ENCODE measurements at places on chromosomes 3 and 15.

GRCh38 chr15:83064859-83065258 is 2.2 kb downstream of the BTBD1 start:
- DNase-seq: no peak

DNA sequence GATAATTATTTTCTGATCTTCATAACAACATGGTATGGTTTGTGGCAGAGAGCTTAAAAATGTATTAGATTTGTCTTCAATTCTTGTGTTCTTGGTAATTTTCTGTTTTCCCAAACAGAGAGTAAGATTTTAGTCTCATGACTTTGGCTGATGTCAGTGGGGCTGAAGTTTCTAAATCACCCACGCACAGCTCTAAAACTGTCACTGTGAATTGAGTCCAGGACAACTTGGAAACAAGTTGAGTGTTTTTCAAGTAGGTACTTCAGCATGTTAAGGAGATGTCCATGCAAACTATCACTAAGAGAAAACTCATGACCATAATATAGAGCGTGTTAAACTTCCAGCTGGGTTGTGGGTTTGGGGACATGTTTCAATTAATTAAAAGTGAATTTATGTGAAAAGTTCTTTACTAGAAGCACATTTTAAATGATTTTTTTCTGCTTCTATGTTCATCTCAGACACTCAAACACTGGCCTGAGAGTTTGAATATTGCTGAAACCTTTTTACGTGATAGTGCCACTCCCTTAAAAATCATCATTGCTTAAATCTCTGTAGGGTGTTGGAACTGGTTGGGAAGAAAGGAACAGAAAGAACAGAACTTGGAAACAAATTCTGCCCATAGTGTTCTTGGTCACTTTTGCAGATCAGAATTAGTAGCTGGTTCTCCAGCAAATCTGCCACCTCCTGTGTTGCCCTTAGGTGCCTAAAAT is 89.8 kb downstream of the KLHL25 start:
- no peak for DNase-seq

DNA sequence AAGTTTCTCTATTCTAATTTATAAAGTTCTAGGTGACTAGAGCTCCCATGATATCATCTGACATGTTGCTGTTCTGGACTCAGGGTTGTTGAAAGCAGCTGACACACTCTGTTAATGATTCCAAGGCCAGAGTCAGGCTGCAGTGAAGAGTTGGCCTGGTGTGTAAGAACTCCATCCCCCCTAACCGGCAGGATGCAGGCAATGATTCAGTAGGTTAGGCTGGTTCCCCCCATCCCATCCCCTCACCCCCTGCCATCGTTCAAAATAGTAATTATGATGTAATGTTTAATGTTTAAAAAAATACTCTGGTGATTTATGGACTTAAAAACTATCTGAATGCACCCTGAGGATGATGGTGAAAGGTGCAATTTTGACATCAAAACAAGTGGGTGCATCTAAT is 4.6 kb upstream of the TRIM71 start:
- no peak for DNase-seq

DNA sequence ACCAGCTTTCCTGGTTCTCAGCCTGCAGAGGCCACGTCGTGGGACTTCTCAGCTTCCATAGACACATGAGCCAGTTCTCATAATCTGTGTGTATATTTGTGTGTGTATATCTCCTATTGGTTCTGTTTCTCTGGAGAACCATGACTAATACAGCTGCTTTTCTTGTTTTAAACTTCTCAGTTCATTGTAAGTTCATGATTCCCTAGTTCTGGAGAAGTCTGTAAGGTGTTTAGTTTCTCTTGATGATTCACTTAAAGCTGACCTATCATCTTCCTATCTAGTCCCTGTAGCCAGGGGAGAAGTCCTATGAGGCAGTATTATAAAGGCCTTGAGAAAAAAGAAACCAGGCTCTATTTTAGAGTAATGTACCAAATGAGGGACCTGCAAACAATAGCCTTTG is 147.7 kb downstream of the RYR3 start:
- no peak for DNase-seq

DNA sequence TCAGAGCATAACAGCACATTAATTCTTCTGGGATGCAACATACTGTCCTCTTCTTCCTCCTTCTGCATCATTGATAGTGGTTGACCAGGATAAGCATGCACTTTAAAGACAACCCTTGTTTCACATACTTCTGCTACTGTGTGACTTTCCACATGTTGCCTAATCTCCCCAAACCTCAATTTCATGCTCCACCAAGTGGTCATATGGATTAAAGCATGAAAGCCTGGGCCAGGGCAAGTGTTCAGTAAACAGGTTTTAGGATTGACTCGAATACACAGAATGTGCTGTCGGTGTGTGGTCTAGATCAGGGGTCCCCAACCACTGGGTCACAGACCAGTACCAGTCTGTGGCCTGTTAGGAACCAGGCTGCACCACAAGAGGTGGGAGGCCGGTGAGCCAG is 22.5 kb upstream of the BFSP2 start:
- peak; percentile 54 for DNase-seq

GRCh38 chr15:63971904-63972303 is 74.4 kb downstream of the DAPK2 start:
- DNase-seq: no peak

DNA sequence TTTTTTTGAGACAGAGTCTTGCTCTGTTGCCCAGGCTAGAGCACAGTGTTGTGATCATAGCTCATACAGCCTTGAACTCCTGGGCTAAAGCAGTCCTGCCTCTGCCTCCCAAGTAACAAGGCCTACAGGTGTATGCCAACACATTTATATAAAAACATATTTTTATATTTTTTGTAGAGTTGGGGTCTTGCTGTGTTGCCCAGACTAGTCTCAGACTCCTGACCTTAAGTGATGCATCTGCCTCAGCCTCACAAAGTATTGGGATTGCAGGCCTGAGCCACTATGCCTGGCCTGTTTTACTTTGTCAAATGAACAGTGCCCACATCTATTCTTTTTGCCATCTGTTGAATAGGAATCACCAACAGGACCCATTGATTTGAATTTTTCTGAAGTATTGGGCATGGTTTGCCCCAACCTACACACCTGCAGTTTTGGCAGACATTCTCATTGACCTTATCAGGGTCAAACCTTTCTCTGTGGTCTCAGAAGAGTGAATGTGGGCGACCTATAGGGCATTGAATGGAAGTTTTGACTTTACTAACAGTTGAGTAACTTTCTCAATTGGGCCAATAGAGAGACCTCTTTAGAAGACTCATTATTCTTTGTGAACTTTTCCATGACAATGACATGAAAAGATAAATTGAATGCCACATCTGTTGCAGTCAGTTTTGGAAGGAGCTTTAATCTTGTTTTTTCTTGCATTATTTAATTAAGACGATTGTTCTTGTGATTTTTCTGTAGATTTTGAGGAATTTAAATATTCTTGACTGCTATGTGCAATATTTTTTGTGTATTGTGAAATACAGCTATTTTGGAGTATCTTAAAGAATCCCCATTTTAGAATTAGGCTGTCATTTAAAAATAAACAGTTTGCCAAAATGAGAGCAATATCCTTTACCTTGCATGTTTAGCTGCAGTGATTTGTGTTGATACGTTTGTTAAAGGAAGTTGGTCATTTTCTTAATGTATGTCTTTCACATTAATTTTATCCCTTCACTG is 2.7 kb downstream of the IREB2 start:
- no peak for DNase-seq

GRCh38 chr3:100426067-100426682 is 24.8 kb downstream of the LNP1 start:
- DNase-seq: no peak

DNA sequence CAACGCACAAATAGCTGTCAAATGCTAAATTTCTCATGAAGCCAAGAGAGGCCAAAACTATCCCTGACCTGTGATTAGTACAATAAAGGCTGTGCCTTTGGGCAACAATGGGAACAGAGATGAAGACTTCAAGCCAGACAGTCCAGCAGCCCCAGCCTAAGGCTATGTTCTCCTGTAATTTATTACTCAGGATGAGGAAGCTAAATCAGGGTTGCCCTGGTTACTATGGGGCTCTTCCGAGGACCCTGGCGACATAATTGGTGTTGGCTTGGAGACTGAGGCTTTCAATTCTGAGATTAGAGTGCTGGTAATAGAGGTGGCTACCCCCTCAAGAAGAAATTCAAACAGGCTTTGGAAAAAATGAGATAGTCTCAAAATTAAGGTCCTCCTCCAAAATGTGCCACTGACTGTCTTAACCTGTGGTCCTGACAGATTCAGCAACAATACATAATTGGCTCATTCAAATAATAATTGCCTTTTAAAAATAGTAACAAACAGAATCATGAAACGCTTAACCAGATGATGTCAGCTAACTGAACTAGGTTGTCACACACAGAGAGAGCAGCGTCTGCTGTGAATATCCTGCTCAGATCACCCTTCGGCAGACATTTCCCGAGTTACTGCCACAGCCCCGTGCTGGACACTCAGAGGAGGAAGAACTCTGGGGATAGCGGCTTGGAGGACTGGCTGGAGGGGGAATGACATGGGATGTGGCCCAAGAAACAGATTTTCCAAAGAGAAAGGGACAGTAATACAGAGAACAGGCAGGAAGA is 43.0 kb downstream of the NSMCE3 start:
- no peak for DNase-seq

DNA sequence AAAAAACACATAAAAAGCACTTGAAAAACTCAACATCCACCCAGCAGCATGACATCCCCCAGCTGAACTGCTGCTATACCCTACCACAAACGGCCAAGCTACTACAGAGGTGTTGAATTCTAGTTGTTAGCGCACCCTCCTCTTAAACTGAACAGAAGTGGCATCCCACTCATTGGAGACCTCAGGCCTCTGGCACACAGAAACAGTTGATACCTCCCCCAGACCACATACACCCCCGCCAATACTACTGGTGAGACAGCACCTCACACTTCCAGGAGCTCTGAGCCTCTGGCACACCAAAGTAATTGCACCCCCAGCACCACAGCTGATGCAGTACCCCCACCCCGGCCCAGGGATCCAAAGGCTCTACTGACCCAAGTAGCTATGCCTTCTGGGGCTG is 190.2 kb downstream of the SCAPER start:
- DNase-seq: no peak

DNA sequence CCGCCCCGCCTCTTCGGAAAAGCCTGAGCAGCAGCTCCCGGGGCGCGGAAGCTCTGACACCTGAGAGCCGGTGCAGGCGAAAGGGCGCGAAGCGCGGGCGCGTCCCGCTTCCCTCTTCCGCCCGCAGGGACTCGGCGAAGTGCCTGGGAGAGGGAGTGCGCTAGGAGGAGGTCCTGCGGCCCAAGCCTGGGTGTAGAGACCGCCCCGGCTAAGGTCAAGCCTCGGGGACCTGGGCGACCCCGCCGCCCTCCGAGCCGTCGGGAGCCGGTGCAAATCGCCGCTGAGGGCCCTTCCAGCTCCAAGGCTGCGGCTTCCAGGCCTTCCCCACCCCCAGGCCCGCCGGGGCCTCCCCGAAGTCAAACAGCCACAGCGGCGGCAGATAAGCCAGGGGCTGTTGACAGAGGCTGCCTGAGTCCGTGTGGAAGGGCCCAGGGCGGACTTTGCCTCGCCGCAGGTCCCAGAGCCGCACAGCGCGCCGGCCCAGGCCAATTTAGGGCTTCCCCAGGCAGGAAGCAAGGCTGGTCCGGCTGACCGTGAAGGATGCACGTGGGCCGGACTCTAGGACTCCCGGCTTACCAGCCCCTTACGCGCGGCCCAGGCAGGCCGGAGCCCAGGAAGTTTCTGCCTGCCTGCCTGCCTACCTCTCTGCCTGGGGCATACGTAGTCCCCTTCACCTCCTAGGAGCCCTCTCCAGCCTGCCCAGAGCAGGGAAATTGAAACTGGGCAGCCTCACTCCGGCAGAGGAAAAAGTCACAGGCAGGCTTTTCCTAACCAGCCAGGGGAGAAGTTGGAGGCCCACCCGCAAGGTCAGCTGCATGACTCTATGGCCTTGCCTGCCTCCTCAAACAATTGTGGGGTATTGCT is 2.3 kb downstream of the ITPKA start:
- DNase-seq: no peak

GRCh38 chr3:193974671-193975535 is 161.0 kb upstream of the HES1 start:
- DNase-seq: peak; percentile 71

DNA sequence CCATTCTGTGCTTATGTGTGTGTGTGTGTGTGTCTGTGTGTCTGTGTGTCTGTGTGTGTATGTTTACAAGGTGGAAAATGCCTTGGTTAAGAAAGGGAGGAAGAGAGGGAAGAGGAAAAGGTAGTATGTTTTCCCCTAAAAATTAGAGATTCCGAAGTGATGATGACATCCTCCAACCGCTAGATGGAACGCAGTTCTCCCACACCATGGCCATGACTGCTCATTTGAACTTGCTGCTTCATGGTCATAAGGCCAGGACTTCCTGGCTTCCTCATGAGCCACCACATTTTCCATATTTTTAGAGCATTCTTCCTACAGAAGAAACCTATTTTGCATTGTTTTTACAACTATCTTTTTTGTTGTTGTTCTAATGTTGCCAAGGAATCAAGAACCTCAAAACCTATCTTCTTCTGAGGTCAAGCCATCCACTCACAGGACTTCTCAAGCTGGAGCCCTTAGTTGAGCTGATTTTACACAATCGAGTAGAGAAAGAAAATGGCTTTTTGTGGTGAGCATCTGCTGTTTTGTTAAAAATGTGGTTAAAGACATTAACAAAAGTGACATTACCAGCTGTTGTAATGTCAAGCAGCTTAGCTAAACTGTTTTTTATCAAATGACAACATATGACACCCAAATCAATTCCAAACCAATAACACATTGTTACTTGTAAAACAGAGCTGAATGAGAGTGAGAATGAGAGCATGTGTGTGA is 1091.0 kb downstream of the FHIT start:
- DNase-seq: peak; percentile 18

DNA sequence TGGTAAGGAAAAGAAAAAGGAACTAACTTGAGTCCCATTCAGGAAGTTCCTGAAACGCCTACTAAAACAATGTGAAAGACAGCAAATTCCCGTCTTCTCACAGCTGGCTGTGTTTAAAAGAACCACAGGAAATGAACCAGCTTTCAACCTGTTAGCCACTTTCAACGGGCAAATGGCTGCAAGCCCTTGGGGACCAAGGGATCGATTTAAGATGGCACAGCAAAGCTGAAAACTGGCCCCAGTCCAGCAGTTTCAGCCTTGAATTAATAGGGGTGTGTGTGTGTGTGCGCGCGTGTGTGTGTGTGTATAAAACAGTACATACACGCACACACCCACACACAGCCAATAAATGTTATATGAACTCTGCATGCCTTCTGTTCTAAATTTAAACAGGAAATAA is 168.7 kb upstream of the TMCO5A start:
- DNase-seq: peak; percentile 7

DNA sequence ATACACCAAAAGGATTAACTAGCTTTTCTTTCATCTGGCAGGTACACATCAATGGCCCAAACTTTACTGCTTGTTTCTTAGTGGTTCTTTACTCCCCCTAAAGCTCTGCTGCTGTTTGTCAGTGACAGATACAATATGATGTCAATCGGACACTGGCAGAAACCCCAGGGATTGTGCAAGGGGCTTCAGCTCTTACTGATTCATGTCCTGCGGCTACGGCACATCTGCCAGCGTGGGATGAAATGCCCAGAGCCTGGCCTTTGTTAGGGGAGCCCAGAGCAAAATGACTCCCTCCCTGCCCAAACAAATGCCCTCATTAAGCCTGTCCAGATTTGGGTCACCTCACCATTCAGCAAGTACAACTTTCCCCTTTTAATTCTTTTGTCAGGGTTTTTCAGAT is 28.3 kb downstream of the SRP14 start:
- DNase-seq: peak; percentile 48

Measured in right lung (tissue), 10 donors.